ENCODE measurements at places on chromosomes 4 and X.

DNA sequence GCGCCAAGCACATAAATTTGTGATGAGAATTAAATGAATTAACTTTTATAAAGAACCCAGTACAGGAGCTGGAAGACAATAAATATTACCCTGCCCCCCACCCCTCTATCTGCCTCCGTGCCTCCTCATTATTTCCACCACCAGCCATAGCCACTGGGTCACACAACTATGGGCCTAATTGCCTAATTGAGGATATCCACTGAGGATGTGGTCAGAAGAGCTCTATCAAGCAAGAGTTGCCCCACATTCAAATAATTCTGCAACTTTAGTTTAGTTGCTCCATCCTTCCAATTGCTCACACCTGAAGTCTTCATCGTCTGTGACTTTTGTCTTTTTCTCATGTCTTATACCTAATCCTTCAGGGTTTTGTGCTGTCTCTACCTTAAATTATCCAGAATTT, 9.5 kb upstream of the CXCL8 start:
- no peak for DNase-seq

- no peak for DNase-seq
Measured at GRCh38 chr4:121574618-121575017, 122.2 kb downstream of the ANXA5 start.

DNA sequence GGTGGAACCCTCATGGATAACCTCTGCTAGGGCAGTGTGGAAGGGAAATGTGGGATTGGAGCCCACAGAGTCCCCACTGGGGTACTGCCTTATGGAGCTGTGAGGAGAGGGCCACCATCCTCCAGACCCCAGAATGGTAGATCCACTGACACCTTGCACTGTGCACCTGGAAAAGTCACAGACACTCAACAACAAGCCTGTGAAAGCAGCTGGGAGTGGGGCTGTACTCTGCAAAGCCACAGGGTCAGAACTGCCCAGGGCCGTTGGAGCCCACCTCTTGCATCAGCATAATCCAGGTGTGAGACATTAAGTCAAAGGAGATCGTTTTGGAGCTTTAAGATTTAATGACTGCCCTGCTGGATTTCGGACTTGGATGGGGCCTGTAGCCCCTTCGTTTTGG, 11.6 kb downstream of the ARMCX5 start:
- DNase-seq = no peak

DNA sequence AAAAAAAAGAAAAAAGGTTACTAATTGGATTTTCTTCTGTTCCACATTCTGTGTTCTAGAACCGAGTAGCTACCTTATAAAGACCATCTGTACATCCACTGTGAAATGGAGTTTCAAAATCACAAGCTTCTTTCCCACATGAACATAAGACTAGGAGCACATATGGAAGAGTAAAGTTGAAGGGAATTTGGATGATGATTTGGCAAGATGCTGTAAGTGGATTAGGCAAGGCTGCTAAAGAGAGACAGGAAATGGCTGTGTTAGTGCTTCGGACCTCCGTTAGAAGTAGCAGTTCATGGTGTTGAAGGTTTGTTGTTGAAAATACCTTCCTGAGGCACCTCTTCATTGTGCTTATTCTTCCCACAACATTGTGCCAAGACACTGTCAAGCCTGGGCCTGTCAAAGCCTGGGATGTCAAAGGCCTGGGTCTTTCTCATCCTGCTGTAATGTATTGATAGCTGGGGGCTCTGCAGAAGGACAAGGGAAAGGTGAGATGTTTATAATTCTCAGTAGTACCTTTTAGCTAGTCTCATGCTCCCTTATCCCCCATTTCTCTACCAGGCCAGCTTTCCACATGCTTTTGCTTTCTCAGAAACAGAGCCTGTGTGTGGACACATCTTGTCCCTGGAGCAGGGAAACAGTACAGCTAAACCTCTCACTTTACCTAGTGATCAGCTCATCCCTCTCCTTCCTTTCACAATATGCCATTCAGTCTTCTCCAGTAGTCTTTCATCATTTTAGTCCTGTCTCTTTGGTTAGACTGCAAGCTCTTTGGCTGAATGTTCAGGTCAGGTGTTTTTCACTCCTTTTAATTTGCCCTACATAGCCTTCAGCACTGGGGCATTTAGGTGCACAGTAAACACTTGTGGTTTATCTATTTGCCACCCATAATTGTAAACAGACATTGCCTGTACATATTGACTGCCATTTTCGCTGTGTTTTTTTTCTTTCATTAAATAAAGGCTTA, 37.9 kb upstream of the CYP2U1 start:
- DNase-seq = no peak

GRCh38 chrX:136652822-136653723, 5.1 kb downstream of the CD40LG start:
- no peak for DNase-seq

- no peak for DNase-seq
Measured at GRCh38 chr4:128550060-128550459, 259.4 kb upstream of the JADE1 start.

- DNase-seq = no peak
Measured at GRCh38 chr4:112234952-112235609, 3.5 kb downstream of the AP1AR start.

DNA sequence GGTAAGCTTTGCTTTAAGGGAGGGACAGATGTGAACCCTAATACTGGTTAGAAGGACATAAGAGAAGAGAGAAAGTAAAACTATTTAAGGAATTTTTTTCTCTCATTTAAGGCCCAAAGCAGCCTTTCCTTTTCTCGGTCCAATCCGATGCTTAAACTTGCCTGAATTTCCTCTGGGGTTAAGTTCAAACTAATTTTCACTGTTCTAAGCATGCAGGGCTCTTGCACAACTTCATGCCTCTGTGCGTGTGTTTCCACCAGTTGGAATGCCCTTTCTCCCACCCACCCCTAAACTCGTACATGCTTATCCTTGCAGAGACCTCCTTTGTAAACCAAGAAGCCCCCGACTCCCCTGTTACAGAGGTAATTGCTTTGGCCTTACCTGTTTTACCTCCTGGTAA, 204.7 kb downstream of the CBR4 start:
- no peak for DNase-seq

DNA sequence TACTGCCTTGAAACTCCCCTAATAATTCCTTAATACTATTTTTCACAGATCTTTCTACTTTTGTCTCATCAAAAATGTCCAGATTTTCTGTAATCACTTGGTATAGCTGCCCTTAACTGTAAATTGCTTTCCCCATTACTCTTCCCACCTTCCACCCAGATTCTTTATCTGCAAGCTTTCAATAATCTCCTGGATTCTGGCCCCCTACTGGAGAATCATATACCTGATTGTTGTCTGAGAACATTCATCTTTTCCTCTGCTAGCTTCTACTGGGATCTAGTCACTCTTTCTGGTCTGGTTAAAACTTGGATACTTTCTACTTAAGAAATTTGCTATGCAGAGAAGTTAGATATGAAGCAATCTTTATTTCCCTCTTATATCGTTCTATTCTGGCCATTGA, 552.6 kb downstream of the PCDH19 start:
- no peak for DNase-seq

DNA sequence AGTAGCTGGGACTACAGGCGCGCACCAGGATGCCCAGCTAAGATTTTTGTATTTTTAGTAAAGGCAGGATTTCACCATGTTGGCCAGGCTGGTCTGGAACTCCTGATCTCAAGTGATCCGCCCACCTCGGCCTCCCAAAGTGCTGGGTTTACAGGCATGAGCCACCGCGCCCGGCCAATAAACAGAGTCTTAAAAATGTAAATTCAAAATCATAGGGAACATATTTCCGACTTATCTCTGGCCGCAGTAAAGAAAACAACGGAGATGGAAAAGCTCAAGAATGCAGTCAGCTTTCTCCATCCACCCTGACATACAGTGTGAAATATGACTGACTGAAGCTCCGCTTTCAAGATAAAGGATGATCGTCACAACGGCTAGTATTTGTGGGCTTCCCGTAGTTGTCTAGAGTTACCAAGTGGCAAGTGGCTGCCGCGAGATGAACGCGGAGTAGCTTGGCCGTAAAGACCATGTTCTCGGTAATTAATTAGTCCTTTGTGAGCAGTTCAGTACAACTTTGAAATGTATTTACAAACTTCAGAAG, 495.1 kb upstream of the FAT1 start:
- DNase-seq = no peak

DNA sequence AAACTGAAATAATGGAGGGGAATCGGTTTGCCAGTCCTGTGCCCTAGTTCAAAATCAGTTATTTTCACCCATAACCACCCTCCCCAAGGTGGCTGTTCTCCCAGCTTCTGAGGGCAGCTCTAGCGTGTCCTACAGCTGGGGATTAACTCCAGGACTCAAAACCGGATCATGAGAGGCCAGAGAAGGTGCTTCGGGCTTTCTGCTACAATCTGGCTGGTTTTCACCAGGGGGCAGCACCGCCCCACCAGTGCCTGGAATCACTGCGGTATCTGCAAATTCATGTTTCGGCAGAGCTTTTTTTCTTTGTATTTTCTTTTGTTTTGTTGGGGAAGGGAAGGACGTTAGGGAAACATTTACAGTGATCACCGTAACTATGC, 28.4 kb downstream of the PDHA1 start:
- peak; percentile 44 for DNase-seq

DNA sequence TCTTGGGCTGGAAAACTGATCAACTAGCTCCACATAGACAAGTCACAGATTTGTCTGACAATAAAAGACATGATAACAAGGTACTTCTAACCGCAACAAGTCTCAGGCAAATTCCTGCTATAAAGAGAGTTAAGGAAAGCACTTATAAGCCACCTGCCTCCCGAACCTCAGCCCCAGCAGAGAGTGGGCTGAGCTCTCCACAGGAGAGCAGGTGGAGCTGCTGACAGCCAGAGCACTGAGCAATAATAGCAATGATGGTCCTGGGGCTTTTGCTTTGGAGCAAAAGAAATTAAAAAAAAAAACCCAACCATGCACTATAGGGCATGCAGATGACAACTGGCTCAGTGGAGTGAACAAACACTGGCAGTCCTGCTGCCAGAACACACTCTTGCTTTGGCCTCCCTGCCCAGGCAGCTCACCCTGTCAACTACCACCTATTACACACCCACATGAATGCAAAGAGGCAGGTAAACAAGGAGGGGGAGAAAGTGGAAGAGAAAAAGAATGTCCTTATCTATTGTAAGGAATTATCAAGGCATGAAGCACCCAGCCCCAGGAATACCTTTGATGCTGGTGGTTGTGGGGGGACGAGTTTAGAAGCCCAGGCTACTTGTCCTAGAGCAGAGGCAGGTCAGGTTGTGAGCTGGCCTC, 135.8 kb upstream of the DGKK start:
- DNase-seq = no peak

DNA sequence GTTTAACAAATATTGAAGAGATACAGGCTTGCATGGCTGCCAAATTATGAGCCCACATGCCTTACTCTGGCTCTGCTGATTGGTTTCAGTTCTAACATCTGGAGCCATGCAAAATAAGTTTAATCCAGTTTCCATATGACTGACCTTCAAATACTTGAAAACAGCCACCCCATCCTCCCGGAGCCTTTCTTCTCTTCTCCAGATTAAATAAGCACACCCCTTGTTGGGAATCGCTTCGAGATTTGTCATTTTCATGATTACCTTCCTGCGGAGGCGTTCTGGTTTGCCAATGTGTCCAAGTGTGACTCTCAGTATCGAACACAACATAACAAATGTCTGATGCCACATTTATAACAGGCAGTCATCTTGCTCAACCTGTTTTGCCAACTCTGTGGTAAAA, 101.6 kb upstream of the JADE1 start:
- DNase-seq = no peak

GRCh38 chrX:48645669-48646068, 37.9 kb upstream of the WAS start:
- DNase-seq = no peak

- DNase-seq = no peak
Measured at GRCh38 chr4:99447079-99447478, 11.9 kb upstream of the ADH7 start.

DNA sequence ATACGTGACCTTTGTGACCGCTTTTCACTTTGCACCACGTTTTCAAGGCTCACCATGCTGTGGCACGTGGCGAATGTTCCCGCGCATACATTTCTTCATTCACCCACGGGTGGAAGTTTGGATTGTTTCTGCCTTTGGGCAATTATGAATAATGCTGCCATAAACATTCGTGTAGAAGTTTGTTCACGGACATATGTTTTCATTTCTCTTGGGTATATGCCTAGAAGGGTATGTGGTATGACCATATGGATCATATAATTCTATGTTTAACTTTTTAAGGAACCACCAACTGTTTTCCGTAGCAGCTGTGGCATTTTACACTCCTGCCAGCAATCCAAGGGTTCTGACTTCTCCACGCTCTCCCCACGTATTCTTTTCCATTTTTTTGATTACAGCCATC, 60.9 kb upstream of the MXD4 start:
- no peak for DNase-seq

GRCh38 chr4:171834640-171835039, 21.4 kb downstream of the GALNTL6 start:
- DNase-seq = no peak

- DNase-seq = no peak
Measured at GRCh38 chr4:188976644-188977115, 837.4 kb downstream of the TRIML1 start.

DNA sequence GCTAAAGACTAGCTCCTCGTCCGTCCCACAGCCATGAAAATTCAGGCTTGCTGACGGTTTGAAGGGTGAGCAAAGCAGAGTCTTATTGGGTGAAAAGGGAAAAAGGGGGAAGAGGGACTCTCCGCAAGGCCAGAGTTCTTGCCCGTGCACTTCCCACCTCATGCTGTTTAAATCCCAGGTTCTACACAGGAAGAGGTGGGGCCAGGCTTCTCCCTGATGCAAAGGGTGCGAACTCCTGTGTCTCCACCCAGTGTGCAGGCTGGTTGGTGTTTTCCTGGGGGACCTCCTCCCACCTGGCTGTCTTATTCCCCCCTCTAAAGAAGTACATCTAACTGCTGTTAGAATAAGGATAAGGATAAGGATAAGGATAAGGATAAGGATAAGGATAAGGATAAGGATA, 18.0 kb upstream of the LANCL3 start:
- no peak for DNase-seq

DNA sequence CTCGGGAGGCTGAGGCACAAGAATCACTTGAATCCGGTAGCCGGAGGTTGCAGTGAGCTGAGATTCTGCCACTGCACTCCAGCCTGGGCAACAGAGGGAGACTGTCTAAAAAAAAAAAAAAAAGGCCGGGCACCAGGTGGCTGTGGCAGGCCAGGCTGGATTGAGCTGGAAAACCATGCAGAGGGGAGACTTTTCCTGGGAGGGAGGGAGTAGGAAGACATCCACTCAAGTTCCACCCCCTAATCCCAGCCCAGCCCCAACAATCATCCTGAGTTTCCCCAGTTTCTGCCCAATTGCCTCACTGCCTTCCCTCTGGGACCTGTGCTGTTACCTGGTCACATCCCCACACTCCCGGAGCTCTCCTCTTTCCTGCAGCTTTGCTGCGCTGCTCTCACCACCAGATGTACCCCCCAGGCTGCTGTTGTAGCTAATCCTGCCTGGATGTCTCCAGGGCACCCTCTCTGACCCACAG, 9.0 kb upstream of the TSPYL2 start:
- peak; percentile 62 for DNase-seq

GRCh38 chrX:129360175-129360574, 163.1 kb downstream of the SMARCA1 start:
- DNase-seq = no peak

DNA sequence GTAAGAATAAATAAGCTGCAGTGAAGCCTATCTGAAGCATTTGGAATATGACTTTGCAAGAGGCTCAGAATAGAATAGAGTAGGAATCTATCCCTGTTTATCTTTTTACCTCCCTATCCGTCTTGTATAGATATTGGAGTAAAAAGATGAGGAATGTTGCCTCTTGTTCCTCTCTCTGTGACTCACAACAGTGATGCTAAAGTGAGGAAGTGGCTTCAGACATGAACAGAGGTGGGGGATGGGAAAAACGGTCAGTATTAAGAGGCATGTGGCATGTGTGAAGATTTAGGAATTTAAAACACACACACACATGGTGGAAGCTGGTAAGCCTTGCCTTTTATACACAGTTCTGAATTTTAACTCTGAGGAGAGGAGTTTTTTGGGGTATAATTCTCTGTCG, 3.8 kb upstream of the DCAF4L1 start:
- DNase-seq = no peak
